ENCODE measurements at places on chromosomes 13 and 19. TPM values are rescaled to one million over a fixed set of nuclear protein-coding genes. Genes with fewer than 3 reads are reported as not detected.

Gene SHISA2
- 3.4 TPM for polyA plus RNA-seq

Gene ELSPBP1
- not detected for polyA plus RNA-seq

Gene TEX101
- not detected for polyA plus RNA-seq

Gene ZNF112
- polyA plus RNA-seq = 3.4 TPM

Gene ZSWIM4
- polyA plus RNA-seq = 1.4 TPM

Gene PTPRS
- 7.2 TPM for polyA plus RNA-seq

Gene MEIS3
- 3.8 TPM for polyA plus RNA-seq

Gene ADGRE2
- 0.15 TPM for polyA plus RNA-seq

Gene TMPRSS9
- not detected for polyA plus RNA-seq

Gene CAPN12
- polyA plus RNA-seq = 27.1 TPM

Gene IL17D
- not detected for polyA plus RNA-seq

Gene BICRA
- polyA plus RNA-seq = 3.2 TPM

Gene DEDD2
- 36.3 TPM for polyA plus RNA-seq

Gene C1QTNF9B
- not detected for polyA plus RNA-seq

Gene TMEM272
- polyA plus RNA-seq = 0.28 TPM

Gene FOXA3
- polyA plus RNA-seq = 1.8 TPM

Gene RFPL4A
- polyA plus RNA-seq = not detected

Gene REX1BD
- polyA plus RNA-seq = 104 TPM

Gene ZNF729
- not detected for polyA plus RNA-seq

Gene TUBB4A
- polyA plus RNA-seq = 11.3 TPM

Gene PCSK4
- 5.5 TPM for polyA plus RNA-seq

Gene DHDH
- polyA plus RNA-seq = 26.3 TPM

Gene ZNF506
- 7.4 TPM for polyA plus RNA-seq

Gene SLC10A2
- polyA plus RNA-seq = 4.5 TPM

Gene ZNF571
- 4.0 TPM for polyA plus RNA-seq

Data from kidney (tissue), 22 donors.